ENCODE measurements at places on chromosomes 13 and 19. TPM values are rescaled to one million over a fixed set of nuclear protein-coding genes. Genes with fewer than 3 reads are reported as not detected.

- no peak for DNase-seq
Observed at GRCh38 chr13:113149711-113150549, 8.5 kb upstream of the PROZ start.

- no peak for DNase-seq
Observed at GRCh38 chr13:113359571-113359970, 4.4 kb downstream of the GRTP1 start.

DNA sequence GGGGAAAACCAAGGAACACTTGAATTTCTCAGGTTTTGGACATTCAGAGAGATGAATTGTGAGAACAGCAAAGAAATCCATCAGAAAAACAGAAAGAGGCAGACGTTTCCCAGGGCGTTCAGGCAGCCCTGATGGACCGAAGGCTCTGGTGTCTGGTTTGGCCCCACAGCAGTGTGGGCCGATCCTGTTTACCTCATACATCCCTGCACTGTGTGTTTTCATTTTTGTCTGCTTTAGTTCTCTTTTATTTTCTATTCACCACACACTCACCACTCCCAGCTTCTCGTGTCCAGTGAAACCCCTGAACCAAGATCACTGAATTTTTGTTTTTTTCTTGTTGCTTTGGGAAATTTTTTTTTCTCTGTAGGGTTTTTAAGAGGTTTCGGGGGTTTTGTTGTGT, 11.9 kb upstream of the WDR18 start:
- DNase-seq = no peak

DNA sequence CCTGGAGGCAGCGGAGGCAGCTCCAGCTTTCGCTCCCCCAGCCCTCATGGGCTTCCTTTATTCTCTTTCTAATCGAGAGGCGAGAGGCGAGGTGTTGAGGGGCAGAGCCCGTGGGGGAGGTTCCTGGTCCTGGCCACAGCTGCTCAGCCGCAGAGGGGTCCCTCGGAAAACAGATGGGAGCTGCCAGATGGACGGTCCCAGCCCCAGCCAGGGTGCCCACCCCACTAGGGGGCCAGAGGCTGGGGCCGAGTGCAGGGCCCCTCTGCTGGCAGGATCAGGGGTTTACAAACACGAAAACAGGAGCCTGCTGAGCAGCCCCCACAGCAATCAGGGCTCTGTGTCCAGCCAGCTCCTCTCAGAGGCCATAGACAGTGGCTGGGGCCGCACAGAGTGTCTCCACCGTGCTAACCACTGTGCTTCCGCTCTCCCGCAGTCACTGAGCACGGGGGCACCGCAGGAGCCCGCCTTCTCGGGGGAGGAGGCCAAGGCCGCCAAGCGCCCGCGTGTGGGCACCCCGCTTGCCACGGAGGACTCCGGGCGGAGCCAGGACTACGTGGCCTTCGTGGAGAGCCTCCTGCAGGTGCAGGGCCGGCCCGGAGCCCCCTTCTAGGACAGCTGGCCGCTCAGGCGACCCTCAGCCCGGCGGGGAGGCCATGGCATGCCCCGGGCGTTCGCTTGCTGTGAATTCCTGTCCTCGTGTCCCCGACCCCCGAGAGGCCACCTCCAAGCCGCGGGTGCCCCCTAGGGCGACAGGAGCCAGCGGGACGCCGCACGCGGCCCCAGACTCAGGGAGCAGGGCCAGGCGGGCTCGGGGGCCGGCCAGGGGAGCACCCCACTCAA, 182.2 kb downstream of the KDM4B start:
- DNase-seq = no peak

- no peak for DNase-seq
Observed at GRCh38 chr19:4455719-4456475, 1.7 kb downstream of the UBXN6 start.

- no peak for DNase-seq
Observed at GRCh38 chr13:104318121-104318520, 1251.9 kb upstream of the SLC10A2 start.

DNA sequence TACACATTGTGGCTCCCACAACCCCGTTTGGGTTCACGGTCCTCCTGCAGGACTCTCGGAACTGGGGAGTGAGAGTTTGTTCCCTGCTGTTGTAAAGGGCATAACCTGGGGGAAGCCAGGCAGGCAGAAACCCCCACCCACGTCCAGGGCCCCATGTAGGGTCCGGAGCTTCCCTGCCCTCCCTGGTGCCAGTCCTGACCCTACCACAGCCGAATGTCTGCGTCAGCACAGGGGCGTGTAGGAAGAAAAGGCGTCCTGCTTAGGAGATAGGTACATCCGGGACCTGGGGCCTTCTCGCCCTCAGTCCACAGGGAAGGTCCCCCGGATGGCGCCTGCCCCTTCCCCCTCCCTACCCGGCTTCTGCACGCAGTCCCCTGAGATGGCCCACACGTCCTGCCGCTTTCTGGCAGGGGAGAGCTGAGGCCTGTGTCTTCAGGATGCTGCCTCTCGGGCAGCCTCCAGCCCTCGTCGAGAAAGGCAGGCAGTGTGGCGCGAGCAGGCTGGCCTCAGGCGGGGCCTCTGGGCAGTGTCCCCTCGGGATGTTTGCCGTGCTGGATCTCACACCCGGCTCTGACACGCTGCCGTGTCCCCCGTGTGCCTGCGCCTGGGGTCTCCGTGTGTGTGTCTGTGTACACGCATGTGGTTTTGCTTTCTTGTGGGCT, 19.1 kb downstream of the CSNK1G2 start:
- DNase-seq = no peak

GRCh38 chr13:39527301-39527700, 75.7 kb downstream of the LHFPL6 start:
- no peak for DNase-seq

DNA sequence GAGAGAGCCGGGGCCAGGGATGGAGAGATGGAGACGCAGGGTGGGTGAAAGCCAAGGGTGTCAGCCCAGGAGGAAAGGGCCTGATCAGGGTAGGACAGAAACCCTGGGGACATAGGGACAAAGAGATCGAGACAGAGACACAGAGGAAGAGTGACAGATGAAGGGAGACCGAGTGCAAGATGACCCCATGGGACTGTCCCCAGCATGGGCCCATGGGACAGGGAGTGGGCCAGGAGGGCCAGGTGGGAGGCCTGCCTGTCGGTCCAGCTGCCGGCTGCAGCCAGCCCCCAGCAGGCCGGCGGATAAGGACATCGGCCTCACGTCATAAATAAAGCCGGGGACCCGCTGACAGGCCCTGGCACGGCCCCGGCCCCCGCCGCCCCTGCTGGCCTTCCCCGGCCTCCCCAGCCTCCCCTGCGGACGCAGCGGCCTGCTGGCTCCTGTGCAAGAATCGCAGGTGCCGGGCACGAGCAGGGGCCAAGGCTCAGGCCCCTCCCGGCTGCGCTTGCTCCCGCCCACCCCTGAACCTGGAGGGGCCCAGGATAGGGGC, 6.3 kb downstream of the REX1BD start:
- no peak for DNase-seq

Gene PTH2
- total RNA-seq = not detected

Gene ING1
- total RNA-seq = 12.5 TPM

Gene ATP12A
- not detected for total RNA-seq

Gene EDNRB
- 86.3 TPM for total RNA-seq

Data from dermis microvascular lymphatic vessel endothelial cell (primary cell).